Activated naive CD4-positive, alpha-beta T cell (primary cell): ENCODE measurements at places on chromosomes 7 and 10.

DNA sequence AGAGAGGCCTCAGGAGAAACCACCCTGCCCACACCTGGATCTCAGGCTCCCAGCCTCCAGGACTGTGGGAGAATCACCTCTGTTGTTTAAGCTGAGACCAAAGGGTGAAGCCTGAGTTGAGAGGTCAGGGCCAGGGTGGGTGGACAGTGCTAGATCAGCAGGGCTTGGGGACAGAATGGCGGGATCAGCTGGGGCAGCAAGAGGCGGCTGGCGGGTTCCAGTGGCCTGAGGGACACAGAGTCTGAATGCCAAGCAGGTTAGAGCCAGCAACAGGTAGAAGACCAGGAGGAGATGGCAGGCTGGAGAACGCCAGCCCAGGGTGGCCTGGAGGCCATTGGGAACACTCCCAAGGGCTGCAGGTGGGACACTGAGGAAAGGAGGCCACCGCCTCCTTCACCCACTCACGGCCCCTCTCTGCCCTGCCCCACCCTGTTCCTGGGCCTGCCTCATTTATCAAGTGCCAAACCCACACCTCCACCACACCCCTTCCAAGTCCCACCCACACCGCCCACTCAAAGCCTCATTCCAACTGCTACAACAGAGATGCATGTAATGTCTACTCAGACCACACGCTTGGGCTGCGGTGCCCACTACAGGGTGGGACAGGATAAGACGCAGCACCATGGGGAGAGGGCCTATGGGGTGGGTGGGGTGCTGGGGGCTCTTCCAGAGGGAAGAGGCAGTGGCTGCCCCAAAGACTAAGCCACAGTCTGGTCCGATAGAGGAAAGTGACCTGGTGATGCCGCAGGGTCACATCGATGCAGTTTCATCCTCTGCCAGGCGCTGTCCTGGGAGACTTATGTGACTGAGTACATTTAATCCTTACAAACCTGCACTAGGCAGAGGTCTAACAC, 173.9 kb downstream of the TNS3 start:
- no peak for DNase-seq

GRCh38 chr7:149599636-149600206, 102.1 kb upstream of the ZNF746 start:
- DNase-seq, result no peak

- no peak for DNase-seq
These were observed 1255.7 kb upstream of the LRRTM3 start for GRCh38 chr10:65670087-65670486.

- no peak for DNase-seq
These were observed 132.6 kb downstream of the CAMK1D start for GRCh38 chr10:12481924-12482323.

DNA sequence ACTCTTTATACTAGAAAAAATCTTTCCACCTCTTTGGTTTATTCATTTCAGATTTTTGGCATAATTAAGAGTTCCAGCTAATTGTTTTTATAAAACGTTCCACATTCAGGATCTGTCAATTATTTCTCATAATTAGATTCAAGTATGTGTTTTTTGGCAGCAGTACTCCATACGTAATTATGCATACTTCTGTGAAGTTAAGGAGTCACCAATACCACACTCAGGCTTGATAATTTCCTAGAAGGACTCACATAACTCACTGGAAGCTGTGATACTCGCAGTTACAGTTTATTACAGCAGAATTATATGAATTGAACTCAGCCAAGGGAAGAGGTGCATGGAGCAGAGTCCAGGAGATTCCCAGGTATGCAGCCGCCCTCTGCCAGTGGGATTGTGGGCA, 290.5 kb upstream of the AKR1E2 start:
- no peak for DNase-seq

DNA sequence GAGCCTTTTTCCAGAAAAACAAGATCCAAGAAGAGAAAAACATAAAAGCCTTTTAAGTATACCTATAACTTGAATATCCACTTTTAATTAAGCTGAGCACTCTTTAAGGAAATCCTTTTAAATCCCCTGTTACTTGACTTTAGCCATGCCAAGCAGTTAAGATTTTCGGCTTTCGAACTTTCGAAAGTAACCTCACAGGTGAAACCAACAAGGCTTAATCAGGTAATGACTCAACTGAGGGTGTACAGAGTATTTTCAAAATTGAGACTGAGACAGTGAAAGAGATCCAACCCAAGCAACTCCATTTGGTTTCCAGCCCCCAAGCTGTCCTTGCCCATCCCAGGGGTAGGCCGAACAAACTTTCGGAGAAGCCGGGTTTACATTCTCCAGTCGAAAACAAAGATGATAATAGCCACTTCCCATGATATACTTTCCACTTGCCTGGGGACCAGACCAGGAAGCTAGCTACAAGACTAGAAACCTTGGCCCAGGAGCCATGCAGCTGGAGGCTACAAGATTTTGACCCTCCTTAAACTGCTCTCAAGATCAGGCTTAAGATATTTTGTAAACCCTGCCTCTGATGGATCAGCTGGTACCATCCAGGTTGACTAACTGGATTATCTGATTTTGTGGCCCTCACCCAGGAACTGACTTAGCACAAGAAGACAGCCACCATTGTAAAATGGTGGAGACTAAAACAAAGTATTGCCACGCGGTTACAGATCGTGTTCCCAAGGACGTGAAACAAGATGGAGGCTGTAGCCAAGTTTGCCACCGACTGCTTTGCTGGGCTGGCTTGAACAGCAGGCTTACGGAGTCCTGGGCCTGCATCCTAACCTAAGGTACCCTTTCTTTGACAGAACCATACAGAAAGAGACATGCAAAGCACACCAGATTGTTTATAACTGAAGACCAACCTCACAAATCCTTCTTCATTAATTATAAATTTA, 32.3 kb downstream of the C1GALT1 start:
- DNase-seq, result no peak

- no peak for DNase-seq
These were observed 118.0 kb upstream of the PRSS58 start for GRCh38 chr7:142375710-142376313.

DNA sequence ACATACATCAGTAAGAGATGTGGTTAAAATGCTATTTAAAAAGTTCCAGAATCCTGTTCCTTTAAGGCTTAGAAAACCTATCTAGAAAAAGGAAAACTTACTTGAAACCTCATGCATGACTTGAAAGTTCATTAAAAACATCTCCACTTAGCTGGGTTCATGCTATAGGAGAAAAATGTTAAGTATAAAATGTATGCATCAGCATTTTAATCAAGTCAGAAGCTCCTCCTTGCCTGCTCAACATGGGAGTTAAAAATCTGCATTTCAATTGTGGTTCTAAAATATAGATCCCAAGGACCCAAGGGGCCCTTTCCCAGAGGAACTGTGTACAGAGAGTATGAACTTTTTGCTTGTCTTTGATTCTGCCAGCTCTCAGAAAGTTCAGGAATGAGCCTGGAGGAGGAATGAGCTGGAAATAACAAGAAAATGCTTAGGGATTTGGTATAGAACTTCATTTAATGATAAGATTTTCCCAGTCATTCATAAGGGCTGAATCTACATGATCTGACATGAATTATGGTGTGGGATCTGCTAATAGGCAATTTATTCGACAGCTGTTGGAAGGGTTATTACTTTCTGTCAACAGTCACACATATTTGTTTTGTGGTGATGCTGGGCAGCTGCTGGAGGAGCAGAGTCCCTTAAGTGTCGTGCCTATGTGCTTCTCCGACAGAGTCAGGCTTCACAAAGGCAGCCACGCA, 85.6 kb upstream of the MTPN start:
- DNase-seq, result no peak

DNA sequence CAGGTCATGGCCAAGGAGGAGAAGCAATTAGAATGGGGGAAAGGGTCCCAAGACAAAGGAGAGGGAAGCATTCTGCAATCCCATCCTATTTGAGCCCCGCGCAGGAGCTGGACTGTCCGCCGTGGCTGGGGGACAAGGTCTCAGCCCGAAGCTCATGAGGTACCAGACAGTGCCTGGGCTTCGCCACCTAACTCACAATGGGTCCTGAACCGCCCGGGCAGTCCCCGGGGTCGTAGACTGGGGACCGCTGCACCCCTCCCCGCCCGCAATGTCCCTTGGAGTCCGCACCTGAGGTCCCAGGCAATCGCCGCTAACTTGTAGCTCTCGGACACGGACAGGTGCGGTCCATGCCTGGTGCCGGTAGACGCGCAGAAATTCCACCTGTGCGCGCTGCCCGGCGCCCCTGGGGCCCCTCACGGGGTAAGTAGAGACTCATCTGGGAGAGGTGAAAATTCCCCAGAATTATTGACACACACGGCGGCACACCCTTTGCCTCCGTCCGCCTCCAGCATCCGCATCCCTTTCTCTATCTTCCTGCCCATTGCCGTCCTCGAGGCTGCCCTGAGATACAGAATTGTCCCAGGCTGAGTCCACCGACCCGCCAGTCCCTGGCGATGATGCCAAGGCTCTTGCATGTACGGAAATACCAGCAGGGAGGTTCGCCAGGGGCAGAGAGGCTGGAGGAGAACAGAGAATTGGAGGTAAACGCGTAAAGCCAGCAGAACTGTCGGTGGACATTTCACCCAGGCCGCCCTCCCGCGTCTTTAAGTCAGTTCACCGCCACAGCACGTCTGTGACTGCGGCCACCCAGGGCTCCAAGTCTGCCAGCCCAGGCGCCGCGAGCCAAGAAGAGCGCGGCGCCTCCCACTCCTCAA, 1.8 kb downstream of the CHRM2 start:
- DNase-seq, result no peak

DNA sequence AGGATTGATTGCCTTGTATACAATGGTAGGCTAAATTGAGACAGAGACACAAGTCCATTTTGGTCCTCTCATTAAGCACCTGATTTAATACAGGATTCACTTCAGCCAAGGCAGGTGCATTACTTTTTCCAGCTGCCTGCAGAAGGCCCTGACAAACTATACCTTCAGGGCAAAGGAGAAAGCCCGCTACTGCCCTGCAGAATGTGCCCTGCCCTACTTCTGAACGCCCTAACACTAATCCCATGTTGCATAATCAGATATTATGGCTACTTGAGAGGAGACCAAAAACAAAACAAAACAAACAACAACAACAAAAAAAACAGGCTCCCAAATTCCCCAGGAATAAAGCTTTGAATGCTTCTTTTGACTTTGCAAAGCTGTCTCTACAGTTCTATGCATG, 116.9 kb upstream of the ABI1 start:
- DNase-seq, result no peak

DNA sequence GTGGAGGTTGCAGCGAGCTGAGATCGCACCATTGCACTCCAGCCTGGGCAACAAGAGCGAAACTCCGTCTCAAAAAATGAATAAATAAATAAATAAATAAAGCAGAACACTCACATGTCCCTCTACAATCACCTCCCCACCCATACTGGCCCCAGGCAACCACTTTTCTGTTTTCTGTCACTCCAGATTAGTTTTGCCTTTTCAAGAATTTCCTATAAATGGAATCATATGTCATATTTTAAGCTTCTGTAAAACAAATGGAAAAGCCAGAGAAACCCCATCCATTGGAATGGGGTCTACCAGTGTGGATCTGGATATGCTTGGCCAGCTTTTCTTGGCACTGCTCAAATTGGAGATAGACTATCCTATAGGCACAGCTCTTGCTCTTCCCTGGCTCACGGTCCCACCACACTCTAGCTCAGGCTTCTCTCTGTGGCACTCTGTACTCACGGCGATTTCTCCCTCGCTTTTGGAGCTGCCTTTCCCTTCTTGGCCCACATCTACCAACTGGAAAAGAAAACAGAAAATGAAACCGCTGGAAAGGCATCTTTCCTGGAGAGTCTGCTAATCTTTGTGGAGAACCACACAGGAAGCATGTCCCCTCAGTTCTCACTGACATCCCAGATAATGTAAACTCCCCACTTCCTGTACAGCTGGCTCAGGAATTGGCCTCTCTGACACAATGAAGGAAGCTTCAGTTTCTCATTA, 210.1 kb downstream of the JCAD start:
- no peak for DNase-seq

- no peak for DNase-seq
These were observed 25.7 kb downstream of the C7orf25 start for GRCh38 chr7:42886129-42886528.

- no peak for DNase-seq
These were observed 877 bp upstream of the NOD1 start for GRCh38 chr7:30479202-30480120.

DNA sequence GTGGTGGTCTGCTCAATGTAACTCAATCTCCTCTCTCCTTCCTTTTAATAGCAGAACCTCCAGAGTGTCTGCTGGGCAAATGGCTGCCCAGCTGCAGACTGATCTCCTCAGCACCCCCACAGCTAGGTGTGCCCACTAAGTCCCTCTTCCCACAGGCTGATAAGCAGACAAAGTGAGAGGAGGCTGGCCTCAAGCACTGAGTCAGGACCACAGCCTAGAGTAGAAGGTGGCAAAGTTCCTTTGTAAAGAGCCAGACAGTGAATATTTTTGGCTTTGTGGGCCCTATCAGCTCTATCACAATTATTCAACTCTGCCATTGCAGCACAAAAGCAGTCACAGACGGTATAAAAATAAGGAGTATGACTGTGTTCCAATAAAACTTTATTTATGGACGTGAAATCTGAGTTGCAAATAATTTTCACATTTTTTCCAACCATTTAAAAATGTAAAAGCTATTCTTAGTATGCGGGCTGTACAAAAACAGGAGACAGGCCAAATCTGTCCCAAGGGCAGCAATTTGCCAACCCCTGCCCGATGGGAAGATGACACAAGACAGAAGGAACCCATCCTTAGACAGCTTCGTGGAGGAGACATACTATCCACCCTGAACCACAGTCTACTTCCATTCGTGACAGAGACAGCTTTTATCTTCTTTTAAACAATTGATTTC, 23.4 kb downstream of the JAZF1 start:
- DNase-seq, result no peak

DNA sequence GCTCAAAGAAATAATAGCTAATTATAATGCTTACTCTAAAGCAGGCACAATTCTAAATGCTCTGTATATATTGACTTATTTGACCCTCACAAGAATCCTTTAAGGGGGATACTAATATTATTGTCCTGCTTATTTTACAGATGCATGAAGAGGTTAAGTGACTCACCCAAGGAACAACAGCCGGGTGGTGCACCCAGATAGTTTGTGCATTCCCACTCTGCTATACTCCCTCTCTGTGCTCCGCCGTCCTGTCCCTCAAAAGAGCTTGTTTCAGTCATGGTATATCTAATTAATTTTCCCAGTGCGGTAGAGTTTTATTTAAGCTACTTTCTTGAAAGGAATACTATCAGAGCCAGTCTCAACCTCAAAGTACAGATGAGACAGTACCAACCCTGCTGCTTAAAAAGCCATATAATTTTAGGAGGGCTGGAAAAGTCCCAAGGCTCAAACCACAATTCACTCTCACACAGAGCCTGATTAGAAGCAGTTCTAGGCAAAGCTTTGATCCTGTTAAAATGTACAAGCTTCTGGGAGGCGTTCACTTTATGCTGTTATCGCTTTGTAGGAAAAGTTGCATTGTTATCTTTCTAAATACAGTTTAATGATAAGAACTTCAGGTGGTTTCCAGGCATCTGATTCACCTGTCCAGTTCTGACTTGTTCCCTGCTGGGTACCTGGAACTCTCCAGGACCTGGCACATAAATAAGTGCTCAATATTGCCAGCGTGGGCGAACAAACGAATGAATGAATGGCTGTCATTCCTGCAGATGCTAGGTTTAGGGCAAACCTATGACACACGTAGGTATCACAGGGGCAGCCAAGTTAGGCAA, 261.5 kb upstream of the KLF14 start:
- no peak for DNase-seq

- DNase-seq, result no peak
These were observed 483 bp downstream of the GDF10 start for GRCh38 chr10:47300429-47300931.

- no peak for DNase-seq
These were observed 95.8 kb upstream of the COL1A2 start for GRCh38 chr7:94298943-94299342.
